Brain (organoid and tissue), 16 donors: ENCODE measurements at places on chromosomes 1 and 21.

DNA sequence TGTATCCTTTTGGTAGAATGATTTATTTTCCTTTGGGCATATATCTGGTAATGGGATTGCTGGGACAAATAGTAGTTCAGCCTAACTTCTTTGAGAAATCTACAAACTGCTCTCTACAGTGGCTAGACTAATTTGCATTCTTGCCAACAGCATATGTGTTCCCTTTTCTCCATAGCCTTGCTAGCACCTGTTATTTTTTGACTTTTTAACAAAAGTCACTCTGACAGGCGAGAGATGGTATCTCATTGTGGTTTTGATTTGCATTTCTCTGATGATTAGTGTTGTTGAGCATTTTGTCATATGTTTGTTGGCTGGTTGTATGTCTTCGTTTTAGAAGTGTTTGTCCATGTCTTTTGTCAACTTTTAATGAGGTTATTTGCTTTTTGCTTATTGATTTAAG lies 99.8 kb downstream of the UCK2 start:
- no peak for DNase-seq

- no peak for DNase-seq
Measured at GRCh38 chr1:69086148-69086547, 481.6 kb upstream of the LRRC7 start.

- DNase-seq: peak; percentile 90
Measured at GRCh38 chr1:109509176-109510134, at the start of gene AMIGO1. AMIGO1 (minus strand) TSS chr1:109509727; CDS start chr1:109508912, 815 bp downstream.

- DNase-seq: no peak
Measured at GRCh38 chr1:5751163-5751540, 241.1 kb downstream of the NPHP4 start.

GRCh38 chr21:41611966-41612606 lies 104.1 kb upstream of the TMPRSS2 start:
- no peak for DNase-seq

DNA sequence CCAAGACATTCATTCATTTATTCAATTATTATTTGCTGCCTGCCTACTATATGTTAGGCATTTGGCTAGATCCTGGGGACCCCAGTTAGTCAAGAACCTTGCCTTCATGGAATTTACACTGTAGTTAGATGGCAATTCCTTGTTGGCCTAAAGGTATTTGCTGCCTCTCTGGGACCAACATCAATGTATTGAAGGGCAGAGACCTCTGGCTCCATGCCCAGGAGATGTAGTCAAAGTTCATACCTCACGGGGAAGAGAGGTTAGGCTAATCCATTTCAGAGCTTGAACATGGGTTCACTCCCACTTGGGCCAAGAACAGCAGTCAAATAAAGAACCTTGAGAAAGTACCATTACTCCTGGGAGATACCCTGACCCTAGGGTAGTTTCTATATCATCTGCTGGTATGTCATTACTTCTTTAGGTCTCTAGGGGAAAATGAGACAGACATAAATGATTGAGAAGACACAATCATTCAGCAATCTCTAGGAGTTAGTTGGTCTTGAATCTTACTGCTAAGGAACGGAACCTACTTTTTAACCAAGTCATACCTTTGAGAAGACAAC lies 32.0 kb downstream of the SORT1 start:
- no peak for DNase-seq

DNA sequence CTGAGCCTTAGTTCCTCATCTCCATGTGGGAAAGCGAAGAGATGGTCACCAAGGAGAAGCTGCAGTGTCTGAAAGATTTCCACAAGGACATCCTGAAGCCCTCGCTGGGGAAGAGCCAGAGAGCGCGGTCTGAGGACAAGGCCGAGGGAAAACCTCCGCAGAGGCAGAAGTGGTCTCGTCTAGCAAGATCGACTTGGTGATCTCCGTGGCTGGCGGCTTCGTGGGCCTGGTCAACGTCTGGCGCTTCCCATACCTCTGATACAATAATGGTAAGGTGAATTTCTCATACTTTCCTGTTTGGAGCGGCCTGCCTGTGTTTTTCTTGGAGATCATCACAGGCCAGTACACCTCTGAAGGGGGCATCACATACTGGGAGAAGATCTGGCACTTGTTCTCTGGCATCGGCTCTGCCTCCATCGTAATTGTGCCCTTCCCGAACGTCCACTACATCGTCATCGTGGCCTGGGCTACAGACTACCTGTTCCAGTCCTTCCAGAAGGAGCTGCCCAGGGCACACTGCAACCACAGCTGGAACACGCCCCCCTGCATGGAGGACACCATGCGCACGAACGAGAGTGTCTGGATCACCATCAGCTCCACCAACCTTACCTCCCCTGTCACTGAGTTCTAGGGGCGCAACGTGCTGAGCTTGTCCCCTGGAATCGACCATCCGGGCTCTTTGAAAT lies 841.1 kb upstream of the TMPRSS15 start:
- no peak for DNase-seq

GRCh38 chr1:247079141-247079874 lies 697 bp upstream of the ZNF670 start:
- DNase-seq: no peak

DNA sequence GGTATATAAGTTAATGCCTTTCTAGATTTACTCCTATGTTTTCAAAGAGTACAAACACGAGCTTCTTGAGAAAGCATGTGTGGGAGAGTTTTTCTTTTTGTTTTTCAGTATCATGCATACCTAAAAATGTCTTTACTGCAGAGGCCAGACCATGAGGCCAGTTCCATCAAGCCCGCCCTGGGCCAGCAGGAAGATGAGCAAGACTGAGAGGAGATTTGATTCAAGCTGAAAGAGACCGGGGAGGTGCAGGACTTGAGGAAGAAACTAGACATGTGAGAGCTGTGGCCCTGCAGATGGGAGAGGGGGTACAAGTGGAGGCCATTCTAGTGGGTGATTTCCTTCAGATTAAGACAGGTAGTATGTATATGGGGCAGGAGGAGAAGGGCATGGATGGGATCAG lies 33.4 kb upstream of the NTPCR start:
- no peak for DNase-seq

DNA sequence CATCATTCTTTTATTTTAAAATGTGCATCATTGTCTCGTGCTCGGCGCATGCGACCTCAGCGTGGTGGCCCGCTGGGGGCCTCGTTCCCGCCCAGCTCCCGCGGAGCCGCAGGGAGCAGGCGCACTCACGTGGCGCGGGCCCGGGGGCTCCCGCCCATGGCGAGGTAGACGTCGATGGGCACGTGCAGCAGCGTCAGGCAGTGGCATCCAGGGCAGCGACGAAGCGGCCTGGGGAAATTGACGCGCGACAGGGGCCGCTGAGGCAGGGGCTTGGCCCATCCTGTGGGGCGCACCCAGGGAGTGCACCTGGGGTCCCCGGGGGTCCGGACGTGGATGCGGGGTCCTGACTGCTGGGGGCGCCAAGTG lies 994 bp downstream of the FAM229A start:
- DNase-seq: peak; percentile 63

GRCh38 chr1:202056644-202057334 lies 46.4 kb downstream of the ELF3 start:
- DNase-seq: no peak

DNA sequence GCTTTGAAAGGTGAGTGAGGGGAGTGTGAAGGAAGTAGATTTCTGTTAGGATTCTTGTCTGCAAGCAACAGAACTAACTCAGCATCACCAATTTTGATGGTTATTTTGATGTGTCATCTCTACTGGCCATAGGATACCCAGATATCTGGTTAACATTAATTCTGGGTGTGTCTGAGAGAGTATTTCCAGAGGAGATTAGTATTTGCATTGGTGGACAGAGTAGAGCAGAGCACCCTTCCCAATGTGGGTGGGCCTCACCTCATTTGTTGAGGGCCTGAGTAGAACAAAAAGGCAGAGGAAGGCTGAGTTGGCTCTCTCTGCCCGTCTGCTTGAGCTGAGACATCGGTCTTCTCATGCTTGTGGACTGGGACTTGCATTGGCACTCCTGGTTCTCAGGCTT lies 121.8 kb upstream of the POU3F1 start:
- DNase-seq: no peak

GRCh38 chr1:226938903-226939437 lies 1.1 kb upstream of the COQ8A start:
- peak; percentile 20 for DNase-seq

DNA sequence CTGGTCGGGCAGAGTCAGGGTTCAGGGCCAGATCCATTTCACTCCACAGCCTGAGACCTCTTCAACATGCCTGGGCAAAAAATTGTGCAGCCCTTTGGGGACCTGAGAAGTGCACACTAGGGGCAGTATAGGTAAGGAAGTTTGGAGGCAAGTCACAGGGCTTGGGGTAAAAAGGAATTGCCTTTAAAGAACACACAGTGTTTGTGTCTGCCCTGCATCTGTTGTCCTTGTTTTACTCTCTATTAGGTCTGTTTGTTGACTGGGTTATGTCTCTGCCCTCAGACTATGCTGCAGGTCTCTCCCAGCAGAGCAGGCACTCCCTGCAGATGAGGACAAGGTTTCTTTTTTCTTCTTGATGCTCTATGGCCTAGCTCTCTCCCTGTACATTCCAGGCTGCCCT lies 22.0 kb downstream of the LDLRAD2 start:
- DNase-seq: no peak

- no peak for DNase-seq
Measured at GRCh38 chr21:18894387-18894786, 490.8 kb upstream of the TMPRSS15 start.

- peak; percentile 52 for DNase-seq
Measured at GRCh38 chr1:203996126-203996525, 76.8 kb upstream of the SOX13 start.

- no peak for DNase-seq
Measured at GRCh38 chr1:113963281-113963906, 15.9 kb upstream of the OLFML3 start.

- DNase-seq: peak; percentile 30
Measured at GRCh38 chr1:39407896-39408640, 83.4 kb upstream of the BMP8A start.

GRCh38 chr1:210222340-210223006 lies 10.1 kb upstream of the SERTAD4 start:
- no peak for DNase-seq

DNA sequence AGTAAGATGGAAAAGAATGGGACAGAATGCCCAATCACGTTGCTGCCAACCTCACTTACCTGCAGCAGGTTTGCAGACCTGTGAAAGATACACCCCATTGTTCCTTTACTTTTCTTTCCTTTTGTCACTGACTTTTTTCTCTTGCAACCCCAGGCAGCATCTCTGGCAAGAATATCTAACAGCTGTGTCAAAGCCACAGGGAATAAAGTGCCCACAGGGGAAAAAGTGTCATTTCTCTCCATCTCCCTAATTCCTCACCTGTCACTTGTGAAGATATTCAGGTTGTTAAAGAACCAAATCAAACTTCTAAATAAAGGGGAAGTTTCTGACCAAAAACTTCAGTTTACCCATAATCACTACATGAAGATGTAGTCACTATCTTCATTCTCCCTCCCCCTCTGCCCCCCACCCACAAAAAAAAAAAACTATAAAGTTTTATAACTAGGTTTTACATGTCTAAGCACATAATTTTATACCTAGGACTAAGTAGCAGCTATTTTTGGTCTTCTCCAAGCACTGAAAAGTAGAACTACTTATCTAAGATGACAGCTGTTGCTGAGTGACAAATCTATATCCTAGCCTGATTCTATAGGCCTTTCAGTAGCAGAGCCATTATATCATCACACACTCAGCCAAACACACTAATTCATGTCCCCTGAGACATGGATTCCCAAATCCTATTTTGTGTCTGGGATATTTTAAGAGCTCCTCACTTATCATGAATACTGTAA lies 54.9 kb downstream of the TBX15 start:
- DNase-seq: no peak
